Esophagus squamous epithelium (tissue), 5 donors: ENCODE measurements at places on chromosomes 5 and 9.

DNA sequence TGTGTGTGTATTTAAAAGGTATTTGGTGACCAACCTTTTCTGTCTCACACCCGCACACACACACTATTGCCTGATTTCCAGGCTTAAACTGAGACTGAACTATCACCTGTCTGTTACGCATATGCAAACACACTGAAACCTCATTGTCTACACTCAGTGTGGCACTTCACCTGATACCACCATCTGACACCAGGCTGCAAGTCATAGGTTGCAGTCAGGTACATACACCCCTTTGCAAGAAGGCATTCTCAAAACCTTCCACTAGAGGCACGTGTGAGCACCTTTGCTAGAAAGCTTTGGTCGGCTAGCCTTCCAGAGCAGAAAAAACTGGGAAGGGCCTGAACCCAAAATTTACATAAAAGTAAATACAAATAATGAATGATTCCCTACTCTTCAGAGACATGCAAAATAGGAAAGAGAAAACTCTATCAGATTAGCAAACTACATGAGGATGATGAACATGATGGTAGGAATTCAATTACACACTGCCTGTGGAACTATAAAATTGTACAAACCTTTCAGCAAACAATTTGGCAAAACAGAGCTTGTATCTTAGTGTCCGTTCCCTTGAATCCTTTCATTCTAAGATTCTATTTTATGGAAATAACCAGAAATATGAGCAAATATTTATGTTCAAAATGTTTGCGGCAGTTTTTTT, 5.9 kb upstream of the FOXD1 start:
- no peak for DNase-seq

DNA sequence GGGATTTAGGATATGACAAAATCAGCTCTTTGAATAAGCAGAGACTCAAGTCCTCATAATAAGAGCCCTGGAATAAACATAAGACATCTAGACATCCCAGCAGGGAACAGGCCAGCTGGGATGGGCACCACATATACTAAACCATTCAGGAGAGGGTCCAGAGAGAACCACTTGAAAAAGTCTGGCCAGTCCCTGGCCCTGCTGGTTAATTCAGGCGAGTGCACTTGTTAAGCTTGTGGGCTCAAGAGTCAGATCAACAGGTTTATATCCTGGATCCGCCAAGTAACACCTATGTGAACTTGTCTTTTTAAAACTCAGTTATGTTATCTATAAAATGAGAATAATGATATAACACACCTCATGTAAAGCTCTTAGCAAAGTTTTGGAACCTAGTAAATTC, 63.3 kb downstream of the CAVIN4 start:
- no peak for DNase-seq

DNA sequence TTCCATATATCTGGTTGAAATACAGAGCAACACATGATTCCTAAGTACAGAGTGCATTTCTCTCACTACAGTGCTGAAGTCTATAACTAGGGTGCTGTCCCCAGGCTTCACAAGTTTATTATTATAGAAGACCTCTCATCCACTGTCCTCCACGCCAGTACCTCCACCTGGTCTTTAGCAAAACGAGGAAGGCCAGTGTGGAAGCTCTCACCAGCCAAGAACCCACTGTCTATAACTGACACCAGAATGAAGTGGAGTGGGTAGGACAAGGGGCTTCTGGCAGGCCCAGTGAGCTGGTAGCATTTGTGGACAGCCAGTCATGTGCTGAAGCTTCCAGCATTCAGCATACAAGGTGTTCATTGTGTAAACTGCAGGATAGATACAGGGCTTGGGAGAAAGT, 430.7 kb downstream of the GADD45G start:
- no peak for DNase-seq

DNA sequence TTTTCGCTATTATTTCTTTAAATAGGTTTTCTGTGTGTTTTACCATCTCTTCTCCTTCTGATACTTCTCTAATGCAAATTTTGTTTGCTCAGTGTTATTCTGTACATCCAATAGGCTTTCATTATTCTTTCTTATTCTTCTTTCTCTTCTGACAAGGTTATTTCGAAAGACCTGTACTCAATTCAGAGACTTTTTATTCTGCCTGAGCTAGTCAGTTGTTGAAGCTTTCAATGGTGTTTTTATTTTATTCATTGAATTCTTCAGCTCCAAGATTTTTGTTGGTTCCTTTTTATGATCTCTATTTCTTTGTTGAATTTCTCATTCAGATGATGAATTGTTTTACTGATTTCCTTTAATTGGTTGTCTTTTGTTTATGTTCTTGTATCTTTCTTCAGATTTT, 706.2 kb downstream of the NR2F1-AS1 start:
- no peak for DNase-seq

DNA sequence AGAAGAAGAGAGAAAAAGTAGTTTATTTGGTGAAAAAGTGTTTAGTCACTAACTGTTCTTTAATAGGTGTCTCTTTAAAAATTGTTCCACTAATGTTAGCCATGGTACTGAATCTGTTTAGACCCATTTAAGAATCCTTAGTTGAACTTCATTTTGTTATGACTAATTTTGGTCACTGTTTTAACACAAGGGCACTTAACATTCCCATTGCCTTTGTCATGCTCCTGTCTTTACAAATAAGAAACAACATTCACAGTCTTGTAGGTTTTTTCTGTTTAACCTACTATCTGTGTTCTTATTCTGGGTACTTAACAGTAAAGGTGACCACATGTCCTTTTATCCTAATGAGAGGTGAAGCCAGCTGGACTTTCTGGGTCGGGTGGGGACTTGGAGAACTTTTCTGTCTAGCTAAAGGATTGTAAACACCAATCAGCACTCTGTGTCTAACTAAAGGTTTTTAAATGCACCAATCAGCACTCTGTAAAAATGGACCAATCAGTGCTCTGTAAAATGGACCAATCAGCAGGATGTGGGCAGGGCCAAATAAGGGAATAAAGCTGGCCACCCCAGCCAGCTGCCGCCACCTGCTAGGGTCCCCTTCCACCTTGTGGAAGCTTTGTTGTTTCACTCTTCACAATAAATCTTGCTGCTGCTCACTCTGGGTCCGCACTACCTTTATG, 116.7 kb downstream of the WDR70 start:
- DNase-seq, result no peak
